Fibroblast of skin of right biceps (primary cell): ENCODE measurements at places on chromosomes 11 and 22.

DNA sequence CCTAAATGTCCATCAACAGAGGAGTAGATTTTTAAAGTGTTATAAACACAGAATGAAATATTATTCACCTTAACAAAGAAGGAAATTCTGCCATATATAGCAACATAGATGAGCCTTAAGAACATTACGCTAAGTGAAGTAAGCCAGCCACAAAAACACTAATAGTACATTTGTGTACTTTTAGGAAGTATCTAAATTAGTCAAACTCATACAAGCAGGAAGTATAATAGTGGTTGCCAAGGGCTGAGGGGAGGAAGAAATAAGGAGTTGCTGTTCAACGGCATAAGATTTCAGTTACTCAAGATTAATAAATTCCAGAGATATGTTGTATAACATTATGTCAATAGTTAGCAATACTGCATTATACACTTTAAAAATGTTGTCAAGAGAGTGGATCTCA lies 181.7 kb upstream of the ZC3H12C start:
- no peak for DNase-seq

- DNase-seq, result no peak
Measured at GRCh38 chr11:69775163-69775755, at the start of gene FGF4. Gene FGF4, minus strand, starts transcription at chr11:69775341. Its CDS starts 257 bp downstream, at chr11:69775084.

DNA sequence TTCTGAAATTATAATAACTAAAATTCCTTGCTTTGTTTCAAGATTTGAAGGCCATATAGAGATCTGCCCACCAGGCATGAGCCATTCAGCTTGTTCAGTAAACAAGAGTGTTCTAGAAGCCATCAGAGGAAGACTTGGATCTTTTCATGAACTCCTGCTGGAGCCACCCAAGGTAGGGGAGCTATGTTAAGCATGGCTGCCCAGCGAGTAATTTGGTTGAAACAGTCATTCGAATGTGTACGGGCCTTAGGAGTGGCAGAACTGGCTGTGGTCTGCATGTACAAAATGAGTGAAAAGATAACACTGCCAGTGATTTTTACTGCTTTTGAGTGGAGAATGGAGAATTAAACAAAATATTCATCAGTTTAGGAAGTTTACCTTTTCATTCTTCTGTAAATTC lies 103.7 kb downstream of the PPP6R3 start:
- no peak for DNase-seq

DNA sequence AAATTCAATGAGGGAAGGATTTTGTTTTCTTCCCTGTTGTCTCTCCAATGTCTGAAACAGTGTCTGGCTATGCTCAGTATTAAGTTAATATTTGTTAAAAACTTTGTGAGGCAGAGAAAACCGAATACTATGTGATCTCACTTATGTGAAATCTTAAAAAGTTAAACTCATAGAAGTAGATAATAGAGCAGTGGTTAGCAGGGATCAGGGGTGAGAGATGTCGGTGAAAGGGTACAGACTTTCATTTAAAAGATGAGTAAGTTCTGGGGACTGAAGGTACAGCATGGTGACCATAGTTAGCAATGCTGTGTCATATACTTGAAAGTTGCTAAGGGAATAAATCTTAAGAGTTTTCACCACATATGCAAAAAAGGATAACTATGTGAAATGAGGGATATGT lies 244.6 kb downstream of the AASDHPPT start:
- no peak for DNase-seq
